Activated naive CD4-positive, alpha-beta T cell treated with anti-CD3 and anti-CD28 coated beads, Interleukin-2, amount 10 ng/mL, durations not matched to agents 7 days and 5 days (primary cell): ENCODE measurements at places on chromosomes 2 and 18.

- DNase-seq: no peak
These were observed 980.1 kb upstream of the POU3F3 start for GRCh38 chr2:103873716-103874351.

DNA sequence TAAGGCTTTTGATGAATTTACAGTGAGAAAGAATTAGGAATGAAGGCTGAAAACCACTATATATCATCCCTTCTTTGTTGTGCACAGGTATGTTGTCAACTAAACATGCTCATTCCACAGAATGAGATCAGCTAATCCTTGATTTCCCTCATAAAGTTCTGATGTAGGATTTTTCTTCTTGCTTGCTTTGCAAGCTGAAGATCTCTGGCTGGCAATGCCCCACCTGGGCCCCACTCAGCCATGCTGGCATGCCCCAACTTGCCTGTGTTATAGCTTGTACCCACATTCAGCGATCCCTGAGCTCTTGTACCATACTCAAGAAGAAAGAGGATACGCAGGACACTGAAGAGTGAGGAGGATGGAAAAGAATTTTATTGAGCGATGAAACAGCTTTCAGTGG lies 18.0 kb upstream of the SERPINB11 start:
- DNase-seq: no peak

- peak; percentile 36 for DNase-seq
These were observed 676 bp downstream of the KLHL23 start for GRCh38 chr2:169734169-169734847.

GRCh38 chr18:22277758-22278157 lies 108.4 kb downstream of the GATA6 start:
- DNase-seq: no peak

DNA sequence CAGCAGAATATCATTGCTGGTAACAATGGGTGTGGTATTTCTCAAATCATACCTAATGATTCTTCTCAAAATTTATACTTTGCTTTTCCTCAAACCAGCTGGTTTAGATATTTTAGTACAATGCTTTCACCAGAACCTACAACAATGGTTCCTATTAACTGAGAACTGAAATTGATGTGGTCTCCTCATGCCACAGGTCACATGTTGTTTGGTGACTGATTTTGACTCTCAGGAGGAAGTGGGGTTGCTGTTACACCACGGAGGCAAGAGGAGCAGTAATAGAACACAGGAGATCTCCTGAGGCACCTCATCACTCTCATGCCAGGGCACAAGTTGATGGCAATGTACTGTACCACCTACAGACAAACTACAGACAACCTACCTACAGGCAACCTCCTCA lies 3.0 kb upstream of the CEP68 start:
- peak; percentile 76 for DNase-seq

DNA sequence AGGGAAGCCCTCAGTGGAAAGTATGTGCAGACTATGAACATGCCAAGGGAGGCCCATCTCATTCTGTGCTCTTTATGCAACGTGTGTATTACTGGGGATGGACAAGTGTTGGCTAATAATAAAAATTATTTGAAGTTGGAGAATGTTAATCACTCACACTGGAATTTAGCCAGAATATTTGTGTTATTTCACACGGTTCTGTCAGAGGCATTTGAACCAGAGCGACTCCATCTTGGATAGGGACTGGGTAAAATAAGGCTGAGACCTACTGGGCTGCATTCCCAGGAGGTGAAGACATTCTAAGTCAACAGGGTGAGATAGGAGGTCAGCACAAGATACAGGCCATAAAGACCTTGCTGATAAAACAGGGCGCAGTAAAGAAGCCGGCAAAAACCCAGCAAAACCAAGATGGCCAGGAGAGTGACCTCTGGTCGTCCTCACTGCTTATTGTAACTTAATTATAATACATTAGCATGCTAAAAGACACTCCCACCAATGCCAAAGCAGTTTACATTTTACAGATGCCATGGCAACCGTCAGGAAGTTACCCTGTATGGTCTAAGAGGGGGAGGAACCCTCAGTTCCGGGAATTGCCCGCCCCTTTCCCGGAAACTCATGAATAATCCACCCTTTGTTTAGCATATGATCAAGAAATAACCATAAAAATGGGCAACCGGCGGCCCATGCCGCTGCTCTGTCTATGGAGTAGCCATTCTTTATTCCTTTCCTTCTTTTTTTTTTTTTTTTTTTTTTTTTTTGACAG lies 2.6 kb upstream of the FZD5 start:
- DNase-seq: peak; percentile 42

DNA sequence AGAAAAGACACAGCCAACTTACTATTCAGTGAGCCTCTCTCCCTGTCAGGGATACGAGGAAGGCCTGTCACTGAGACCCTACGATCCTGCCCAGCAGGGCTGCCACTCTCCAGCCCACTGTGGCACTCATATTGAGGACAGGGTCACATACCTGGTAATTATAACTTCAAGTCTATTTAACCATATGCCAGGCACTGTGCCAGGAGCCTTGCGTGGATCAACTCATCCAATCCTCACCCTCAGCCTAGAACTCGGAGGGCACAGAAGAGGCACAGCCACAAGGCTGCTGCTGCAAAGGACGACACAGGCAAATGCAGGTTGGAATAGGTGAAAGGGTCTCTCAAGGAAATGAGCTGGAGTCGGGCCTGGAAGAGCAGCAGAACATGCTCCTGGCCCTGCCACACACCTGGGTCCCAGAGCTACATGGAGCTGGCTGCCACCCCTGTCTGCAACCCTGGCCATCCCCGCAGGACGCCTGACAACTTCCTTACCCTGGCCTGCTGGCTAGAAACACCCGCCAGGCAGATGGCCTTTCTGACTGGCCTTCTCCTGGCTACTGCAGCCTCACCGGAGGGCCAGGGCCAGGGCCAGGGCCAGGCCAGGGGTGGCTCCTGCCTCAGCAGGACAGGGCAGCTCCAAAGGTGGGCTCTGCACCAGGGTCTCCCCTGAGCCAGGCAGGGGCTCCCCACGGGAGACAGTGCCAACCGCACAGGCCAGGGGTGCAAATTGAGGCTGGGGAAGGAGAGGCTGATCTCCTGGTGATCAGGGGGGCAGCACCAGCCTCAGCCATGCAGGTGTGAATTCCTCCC lies 32.1 kb upstream of the SLC66A3 start:
- no peak for DNase-seq

- DNase-seq: no peak
These were observed 320.6 kb downstream of the LPIN1 start for GRCh38 chr2:12066986-12067385.

- no peak for DNase-seq
These were observed 248.6 kb downstream of the EPHA4 start for GRCh38 chr2:221323513-221323912.

DNA sequence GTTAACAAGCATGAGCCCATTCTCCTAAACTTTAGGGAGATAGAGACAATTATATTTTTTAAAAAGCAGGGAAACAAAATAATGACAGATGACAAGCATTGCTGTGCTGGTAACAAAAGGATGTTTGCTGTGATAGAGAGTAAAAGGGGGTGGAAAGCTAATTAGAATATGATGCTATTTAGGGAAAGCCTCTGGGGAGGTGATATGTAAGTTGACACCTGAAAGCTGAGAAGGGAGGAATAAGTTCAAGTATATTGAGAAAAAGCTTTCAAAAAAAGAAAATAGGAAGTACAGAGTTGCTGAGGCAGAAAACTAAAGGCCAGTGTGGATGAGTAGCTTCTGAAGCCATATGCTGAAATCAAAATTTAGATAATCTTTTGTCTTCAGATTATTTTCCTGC lies 565.2 kb upstream of the NRXN1 start:
- no peak for DNase-seq

- DNase-seq: peak; percentile 82
These were observed 207.9 kb downstream of the ARL4C start for GRCh38 chr2:234288974-234289455.

- no peak for DNase-seq
These were observed 30.3 kb upstream of the CABLES1 start for GRCh38 chr18:23105030-23105429.

DNA sequence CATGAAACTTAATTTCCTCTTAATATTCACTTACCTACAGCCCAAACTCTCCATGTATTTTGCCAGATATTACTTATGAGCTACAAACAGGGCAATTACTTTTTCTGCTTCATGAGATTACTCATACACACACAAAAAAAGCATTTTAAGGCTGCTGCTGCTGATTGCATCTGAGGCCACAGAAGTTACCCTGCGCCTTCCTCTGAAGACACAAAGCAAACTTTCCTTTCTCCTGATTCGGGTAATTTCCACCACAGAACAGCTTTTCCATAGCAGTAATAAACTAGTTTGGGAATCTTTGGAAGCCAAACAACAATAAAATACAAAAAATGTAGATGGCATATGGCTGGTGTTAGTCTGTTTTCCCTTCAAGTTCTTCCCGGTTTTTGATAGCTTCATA lies 6.2 kb downstream of the TTC32 start:
- no peak for DNase-seq

- DNase-seq: no peak
These were observed 62.1 kb downstream of the TMEM17 start for GRCh38 chr2:62443886-62444285.

DNA sequence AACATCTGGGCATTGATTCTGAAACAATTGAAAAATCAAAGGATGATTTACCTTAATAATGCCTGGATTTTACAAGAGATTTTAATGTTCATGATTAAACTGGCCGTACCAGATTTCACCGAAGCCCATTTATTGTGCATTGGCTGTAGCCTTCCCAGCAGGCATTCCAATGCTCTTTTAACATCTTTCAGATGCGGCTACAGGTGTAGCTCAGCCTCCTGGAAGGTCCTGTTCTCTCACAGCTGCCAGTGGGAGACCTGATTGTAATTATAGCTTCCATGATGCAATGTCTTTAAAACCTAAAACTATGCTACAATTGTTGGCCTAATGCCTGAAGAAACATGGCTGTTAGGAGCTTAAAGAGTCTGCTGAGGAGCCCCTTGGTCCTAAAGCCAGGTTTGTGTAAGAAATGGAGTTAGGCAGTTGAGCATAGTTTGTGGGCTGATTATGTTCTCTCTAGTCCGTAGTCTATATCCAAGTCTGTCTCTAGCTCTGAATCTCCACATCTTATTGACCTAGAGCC lies 147.4 kb downstream of the CERS6 start:
- no peak for DNase-seq

DNA sequence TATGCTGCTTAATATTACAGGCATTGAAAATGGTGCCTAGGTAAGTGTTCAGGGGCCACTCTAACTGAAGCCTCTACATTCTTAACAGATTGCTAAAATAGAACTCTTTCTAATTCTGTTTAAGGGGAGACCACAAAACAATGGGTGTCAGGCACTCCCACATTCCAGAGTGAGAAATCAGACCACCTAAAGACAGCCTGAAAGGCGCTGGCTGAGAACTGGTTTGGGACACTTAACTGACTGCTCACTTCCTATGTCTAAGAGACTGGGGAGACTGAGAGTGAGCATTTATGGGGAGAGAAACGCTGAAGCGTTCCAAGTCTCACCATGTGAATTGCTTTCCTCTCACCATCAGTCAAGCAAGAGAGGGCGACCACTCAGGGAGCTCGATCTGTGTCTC lies 108.8 kb upstream of the ITGB6 start:
- no peak for DNase-seq

DNA sequence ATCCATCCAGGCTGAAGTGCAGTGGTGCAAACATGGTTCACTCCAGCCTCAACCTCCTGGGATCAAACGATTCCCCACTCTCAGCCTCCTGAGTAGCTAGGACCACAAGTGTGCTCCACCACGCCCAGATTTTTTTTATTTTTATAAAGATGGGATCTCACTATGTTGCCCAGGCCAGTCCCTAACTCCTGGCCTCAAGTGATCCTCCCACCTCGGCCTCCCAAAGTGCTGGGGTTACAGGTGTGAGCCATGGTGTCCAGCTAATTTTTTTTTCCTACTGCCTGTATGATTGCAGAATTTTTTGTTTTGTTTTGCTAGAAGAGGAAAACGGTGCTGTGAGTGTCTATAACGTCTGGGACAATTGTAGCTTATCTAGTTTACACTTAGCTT lies 38.3 kb downstream of the ADI1 start:
- DNase-seq: no peak

DNA sequence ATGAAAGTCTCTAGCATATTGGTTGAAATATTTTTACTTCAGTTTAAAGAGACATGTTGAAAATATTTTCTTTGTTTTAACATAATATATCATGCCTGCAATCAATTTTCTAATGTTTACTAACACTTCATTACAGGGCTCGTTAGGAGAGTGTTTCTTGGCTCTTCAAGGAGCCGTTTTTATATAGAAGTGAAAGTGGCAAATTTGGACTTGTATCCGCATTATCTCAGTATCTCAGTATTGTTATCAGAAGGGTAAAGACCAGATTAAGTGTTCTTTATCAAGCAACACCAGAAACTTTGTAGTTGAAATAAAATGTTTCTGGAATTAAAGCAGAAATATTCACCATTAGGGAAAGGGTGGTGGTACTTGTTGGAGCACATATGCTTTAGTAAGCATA lies 97.8 kb downstream of the BABAM2 start:
- no peak for DNase-seq

DNA sequence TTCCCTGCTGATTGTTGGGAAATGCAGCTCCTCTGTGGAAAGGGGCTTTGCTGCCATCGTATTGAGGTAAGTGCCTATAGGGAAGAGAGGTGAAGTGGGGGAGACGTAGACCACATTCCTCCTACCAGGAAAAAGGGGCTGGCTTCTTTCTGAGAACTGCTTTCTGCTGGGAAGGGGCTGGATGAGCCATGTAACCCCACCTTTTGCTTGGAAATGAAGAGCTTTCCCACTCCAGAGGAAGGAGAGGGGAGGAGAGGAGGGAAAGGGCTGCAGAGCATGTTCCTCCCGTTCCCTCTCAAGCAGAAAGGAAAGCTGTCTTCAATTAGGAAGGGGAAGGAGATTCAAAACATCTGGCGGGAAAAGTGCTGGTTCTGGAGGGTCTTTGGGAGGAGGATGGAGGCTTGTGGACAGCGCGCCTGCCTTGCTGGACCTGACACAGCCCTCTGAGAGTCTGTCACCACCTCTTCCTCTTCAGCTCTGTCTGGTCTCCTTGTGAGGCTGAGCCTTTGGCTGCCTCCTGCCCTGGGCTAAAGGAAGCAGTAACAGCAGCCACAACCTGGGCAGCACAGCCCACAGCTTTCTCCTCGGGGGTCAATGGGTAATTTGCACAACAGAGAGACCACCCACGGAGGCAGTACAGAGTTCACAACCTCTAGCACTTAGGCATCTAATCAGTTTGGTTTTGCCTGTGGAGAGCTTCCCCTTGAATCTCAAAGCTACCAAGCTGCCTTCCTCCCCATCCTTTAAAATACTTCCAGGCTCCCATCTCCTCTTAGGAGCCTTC lies 410.0 kb upstream of the TNP1 start:
- DNase-seq: no peak

- no peak for DNase-seq
These were observed 55.1 kb upstream of the LYPD1 start for GRCh38 chr2:132725148-132725547.
